Hair follicle dermal papilla cell (primary cell): ENCODE measurements at places on chromosomes 6 and 20. TPM values are rescaled to one million over a fixed set of nuclear protein-coding genes. Genes with fewer than 3 reads are reported as not detected.

IL17F gene
- not detected in 2 replicates for total RNA-seq

BPIFB1 gene
- total RNA-seq = not detected in 2 replicates

KIF25 gene
- 0.32 TPM in 1 of 2 replicates, not detected in the other for total RNA-seq

ANKEF1 gene
- 3.4 and 4.2 TPM in 2 replicates for total RNA-seq

L3MBTL3 gene
- total RNA-seq = 11.4 and 11.7 TPM in 2 replicates

POM121L2 gene
- not detected in 2 replicates for total RNA-seq

CST5 gene
- not detected in 2 replicates for total RNA-seq

RIMS4 gene
- total RNA-seq = under 0.01 and 0.16 TPM in 2 replicates

HSPA1A gene
- 148 and 178 TPM in 2 replicates for total RNA-seq
